Neuronal stem cell (in vitro differentiated cells): ENCODE measurements at places on chromosomes 16 and 17.

GRCh38 chr17:30273373-30273772 lies 18.4 kb downstream of the BLMH start:
- no peaks in the 10 kb centered on the region for H3K27me3 ChIP-seq
- DNase-seq = no peak
- no peak overlapping the region for H3K27ac ChIP-seq
- no peak overlapping the region for H3K4me3 ChIP-seq
- peaks cover 8% of the 10 kb centered on the region for H3K4me1 ChIP-seq
- peaks cover 67% of the 10 kb centered on the region for H3K36me3 ChIP-seq

GRCh38 chr17:62955841-62956352 lies 10.1 kb upstream of the TANC2 start:
- H3K36me3 ChIP-seq = no peaks in the 10 kb centered on the region
- no peak overlapping the region for H3K27ac ChIP-seq
- H3K4me3 ChIP-seq = no peak overlapping the region
- H3K4me1 ChIP-seq = no peaks in the 10 kb centered on the region
- H3K27me3 ChIP-seq = no peaks in the 10 kb centered on the region
- DNase-seq = no peak

DNA sequence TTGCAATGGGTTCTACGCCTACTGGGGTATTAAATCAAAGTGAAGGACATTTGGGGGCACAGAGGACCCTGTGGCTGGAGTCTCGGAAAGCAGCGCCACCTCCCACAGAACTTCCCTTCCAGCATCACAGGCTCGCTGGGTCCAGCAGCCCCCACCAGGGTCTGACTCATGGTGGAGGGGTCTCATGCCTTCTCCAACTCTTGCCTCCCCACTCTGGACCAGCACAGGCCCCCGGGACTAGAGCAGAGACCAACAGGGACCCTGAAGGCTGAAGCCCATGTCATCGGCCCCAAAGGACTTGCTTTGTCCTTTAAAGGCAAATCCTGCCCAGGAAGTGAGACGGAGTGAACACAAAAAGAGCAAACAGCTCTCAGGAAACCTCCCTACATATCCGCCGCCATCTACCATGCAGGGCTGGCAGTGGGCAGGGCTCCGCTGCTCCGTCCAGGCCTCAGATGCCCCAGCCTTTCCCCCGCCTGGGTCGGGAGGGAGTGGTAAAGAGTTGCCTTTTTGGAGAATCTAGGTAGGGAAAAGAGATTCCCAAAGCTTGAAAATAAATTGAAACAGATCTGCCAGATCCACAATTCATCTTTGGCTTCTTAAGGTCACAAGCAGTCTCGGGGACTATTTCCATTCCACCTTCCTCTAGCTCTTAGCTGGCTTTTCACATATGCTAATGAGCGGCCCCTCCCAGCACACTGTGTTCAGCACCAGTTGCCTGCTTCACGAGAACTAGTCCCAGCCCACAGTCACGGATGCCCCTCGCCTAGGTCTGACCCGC lies 2.1 kb upstream of the GPRC5C start:
- H3K4me1 ChIP-seq = peaks cover 36% of the 10 kb centered on the region
- no peaks in the 10 kb centered on the region for H3K36me3 ChIP-seq
- H3K27ac ChIP-seq = peak overlapping the region; percentile 77
- no peak overlapping the region for H3K4me3 ChIP-seq
- no peaks in the 10 kb centered on the region for H3K27me3 ChIP-seq

DNA sequence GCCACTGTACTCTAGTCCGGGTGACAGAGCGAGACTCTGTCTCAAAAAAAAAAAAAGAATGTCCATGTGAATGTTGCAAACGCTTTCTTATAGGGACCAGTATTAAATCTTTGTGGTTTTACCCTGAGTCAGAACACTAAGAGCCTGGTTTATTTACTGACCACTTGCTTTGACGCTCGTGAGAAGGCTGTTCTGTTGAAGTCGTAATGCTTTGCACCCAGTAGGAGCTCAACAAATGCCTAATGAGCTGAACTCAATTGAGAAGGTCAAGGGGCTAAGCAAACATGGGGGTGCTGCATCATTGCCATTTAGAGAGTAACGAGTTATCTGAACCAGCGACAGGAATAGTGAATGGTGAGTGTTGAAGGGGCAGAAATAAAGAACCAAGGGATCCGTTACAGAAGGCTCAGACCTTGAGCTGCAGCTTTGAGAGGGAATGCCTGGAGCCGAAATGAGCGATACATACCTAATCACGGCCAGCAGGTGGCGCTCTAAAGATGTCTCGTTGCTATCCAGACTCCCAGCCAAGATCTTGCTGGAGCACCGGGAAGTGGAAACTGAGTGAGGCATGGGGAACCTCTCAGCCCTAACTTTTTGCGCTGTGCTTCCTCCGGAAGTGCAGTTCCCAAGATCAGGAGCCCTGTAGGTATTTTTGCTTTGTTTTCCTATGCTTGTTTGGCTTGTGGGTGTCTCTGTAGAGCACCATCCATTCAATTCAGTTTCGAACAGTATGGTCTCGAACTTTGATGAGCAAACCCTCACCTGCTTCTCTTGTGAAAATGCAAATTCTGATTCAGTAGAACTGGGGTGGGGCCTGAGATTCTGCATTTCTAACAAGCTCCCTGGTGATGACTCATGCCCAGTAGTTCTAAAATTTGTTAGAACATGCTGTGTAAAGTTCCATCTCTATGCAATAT lies 12.6 kb upstream of the RNF222 start:
- DNase-seq = peak; percentile 86
- peaks cover 2% of the 10 kb centered on the region for H3K27me3 ChIP-seq
- H3K4me1 ChIP-seq = peaks cover 7% of the 10 kb centered on the region
- no peak overlapping the region for H3K27ac ChIP-seq
- no peaks in the 10 kb centered on the region for H3K36me3 ChIP-seq

DNA sequence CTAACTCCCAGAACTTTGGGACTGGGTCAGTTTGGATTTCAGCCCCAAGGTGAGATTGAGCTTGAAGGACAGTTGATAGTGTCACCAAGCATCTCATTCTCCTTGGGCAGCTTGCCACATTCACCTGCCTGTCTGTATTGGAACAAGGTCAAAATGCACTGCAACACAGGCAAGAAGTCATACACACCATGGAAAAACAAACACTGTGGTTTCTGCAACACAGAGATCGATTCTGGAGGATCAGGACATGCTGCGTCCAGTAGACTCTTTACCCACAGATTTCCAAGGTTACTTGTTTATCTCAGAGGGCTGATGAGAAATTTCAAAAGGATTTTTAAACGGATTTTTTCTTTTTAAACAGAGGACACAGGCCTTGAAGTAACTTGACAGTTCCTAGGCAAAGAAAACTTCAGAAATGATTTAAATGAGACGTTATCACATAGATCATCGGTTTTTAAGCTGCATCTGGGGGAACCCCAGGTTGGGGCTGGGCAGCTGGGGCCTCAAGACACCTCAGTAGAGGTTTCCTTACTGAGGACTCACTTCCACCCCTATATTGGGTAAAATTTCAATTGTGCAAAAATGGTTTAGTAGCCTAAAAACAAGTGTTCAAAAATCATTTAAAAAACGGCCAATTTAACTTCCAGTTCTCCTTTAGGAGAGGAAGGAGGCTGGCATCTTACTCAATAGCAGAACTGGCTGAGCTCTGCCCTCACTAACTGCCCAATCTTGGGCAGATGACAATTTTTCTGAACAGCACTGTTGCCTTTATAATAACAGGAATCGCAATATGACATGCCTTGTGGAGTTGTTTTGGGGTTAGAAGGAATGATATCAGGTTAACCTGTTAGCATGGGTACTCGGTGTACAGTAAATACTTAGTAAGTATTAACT lies 299.3 kb downstream of the XYLT1 start:
- H3K4me3 ChIP-seq = no peak overlapping the region
- no peaks in the 10 kb centered on the region for H3K36me3 ChIP-seq
- no peak overlapping the region for H3K27ac ChIP-seq
- peaks cover 9% of the 10 kb centered on the region for H3K4me1 ChIP-seq

DNA sequence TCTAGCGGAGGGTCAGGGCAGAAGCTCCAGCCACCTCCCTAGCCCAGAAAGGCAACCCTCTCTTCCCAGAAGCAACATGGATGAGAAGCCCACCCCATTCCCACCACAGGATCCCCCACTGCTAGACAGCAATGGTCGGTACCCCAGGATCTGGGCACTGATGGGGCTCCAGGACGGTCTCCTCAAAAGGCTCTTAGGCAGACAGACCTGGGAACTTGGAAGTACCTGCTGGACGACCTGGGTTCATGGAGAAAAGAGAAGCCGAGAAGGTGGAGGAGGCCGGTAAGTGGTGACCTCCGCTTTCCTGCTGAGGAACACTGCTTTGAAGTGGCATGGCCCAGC lies 96.6 kb downstream of the TBC1D16 start:
- H3K27me3 ChIP-seq = no peaks in the 10 kb centered on the region
- H3K27ac ChIP-seq = no peak overlapping the region
- no peak for DNase-seq
- H3K4me1 ChIP-seq = no peaks in the 10 kb centered on the region

DNA sequence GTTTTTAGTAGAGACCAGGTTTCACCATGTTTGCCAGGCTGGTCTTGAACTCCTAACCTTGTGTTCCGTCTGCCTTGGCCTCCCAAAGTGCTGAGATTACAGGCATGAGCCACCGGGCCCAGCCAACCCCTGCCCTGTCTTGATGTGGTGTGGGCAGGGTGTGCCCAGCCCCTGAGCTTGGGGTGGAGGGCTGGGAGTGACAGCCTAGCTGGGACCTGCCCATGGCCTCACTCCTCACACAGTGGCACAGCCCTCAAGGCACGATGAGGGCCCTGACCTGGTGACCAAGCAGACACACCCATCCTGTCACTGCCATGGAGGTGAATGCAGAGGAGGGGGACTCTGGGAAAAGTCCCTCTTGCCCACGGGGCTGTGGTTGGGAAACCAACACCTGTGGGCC lies 3.0 kb downstream of the IL32 start:
- H3K27me3 ChIP-seq = peaks cover 29% of the 10 kb centered on the region
- H3K27ac ChIP-seq = no peak overlapping the region
- H3K4me1 ChIP-seq = peaks cover 3% of the 10 kb centered on the region
- H3K36me3 ChIP-seq = no peaks in the 10 kb centered on the region

GRCh38 chr16:71259086-71259485 lies 28.6 kb upstream of the HYDIN start:
- no peak overlapping the region for H3K4me3 ChIP-seq
- H3K27ac ChIP-seq = no peak overlapping the region
- H3K36me3 ChIP-seq = no peaks in the 10 kb centered on the region
- peaks cover 14% of the 10 kb centered on the region for H3K4me1 ChIP-seq
- H3K27me3 ChIP-seq = peaks cover 8% of the 10 kb centered on the region

- no peak overlapping the region for H3K27ac ChIP-seq
Observed at GRCh38 chr17:2202996-2203575, 100.5 kb downstream of the SMG6 start.

DNA sequence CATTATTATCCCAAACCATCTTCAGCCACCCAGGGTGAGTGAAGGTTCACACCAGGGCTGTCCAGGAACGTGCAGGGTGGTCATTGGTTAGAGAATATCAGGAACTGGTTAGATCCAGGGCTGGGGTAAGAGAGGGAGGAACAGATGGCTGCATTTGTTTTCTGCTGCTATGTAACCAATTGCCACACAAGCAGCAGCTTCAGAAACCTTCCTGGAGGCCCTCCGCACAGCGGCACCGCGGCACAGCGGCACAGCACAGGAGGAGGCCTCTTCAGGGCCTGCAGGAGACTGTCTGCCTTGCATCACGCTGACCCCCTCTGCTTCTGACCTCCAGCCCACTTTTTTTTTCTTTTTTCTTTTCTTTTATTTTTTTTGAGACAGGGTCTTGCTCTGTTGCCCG lies 86.1 kb downstream of the KCNJ12 start:
- DNase-seq = no peak
- H3K27me3 ChIP-seq = no peaks in the 10 kb centered on the region
- no peak overlapping the region for H3K4me3 ChIP-seq
- no peaks in the 10 kb centered on the region for H3K36me3 ChIP-seq
- peaks cover 5% of the 10 kb centered on the region for H3K4me1 ChIP-seq

GRCh38 chr16:49859125-49859811 lies 3.4 kb upstream of the ZNF423 start:
- no peak for DNase-seq
- H3K27me3 ChIP-seq = no peaks in the 10 kb centered on the region
- H3K27ac ChIP-seq = no peak overlapping the region
- H3K4me1 ChIP-seq = peaks cover 5% of the 10 kb centered on the region

GRCh38 chr17:77691216-77692085 lies 267.1 kb upstream of the TNRC6C start:
- H3K36me3 ChIP-seq = no peaks in the 10 kb centered on the region
- peak overlapping the region; percentile 21 for H3K4me3 ChIP-seq
- no peak overlapping the region for H3K27ac ChIP-seq
- H3K4me1 ChIP-seq = peaks cover 3% of the 10 kb centered on the region

DNA sequence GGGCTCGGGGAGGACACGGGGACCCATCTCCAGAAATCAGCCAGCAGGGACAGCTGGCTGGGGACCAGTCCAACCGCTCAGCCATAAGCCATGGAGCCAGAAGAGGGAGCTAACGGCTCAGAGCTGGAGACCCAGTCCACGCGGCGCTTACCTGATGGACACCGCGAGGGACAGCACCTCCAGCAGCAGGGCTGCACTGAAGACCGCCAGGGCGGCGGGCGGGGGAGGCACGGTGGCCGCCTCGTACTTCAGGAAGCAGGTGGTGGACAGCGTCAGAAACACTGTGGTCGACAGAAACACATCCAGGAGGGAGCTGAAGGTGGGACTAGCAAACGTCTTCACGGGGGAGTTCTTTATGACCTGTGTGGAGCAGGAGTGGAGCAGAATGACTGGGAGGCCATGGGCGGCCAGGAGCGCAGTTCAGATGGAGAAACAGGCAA lies 102.6 kb upstream of the CREBBP start:
- no peaks in the 10 kb centered on the region for H3K27me3 ChIP-seq
- H3K36me3 ChIP-seq = no peaks in the 10 kb centered on the region
- H3K27ac ChIP-seq = no peak overlapping the region
- no peak overlapping the region for H3K4me3 ChIP-seq
- peaks cover 3% of the 10 kb centered on the region for H3K4me1 ChIP-seq

DNA sequence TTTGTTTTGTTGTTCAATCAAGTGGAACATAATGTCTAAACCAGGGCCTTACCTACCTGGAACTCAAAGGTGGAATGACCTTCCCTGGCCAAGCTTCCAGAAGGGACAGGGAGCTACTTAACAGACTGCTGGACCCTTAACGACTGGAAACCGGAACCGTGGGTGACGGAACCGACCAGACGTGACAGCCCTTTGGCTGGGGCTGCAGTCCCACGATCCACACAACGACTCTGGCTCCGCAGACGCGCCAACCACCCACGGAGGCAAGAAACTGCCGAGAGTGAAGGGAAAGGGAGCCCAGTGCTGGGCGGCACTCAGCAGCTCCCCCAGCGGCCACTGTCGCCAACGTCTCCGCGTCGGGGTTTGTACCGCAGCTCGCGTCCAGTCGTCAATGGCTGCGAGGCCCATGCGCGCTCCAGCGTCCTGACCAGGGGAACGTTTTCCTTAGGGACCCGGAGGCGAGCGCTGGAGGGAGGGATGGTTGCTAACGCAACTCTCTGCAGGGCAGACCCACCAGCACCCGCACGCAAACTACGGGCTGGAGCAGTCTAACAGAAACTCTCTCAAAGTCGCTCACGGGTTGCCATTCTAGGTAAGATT lies 5.5 kb upstream of the KIF22 start:
- DNase-seq = peak; percentile 48
- peaks cover 5% of the 10 kb centered on the region for H3K4me1 ChIP-seq
- H3K27ac ChIP-seq = no peak overlapping the region
- H3K4me3 ChIP-seq = no peak overlapping the region
- H3K27me3 ChIP-seq = no peaks in the 10 kb centered on the region
